NCI-H526 treated with DMSO at 0.1 percent for 48 hours (cell line): ENCODE measurements at places on chromosomes 5 and 9.
A peak's percentile ranks its signal among the peaks of the same experiment; 100 is the strongest.

DNA sequence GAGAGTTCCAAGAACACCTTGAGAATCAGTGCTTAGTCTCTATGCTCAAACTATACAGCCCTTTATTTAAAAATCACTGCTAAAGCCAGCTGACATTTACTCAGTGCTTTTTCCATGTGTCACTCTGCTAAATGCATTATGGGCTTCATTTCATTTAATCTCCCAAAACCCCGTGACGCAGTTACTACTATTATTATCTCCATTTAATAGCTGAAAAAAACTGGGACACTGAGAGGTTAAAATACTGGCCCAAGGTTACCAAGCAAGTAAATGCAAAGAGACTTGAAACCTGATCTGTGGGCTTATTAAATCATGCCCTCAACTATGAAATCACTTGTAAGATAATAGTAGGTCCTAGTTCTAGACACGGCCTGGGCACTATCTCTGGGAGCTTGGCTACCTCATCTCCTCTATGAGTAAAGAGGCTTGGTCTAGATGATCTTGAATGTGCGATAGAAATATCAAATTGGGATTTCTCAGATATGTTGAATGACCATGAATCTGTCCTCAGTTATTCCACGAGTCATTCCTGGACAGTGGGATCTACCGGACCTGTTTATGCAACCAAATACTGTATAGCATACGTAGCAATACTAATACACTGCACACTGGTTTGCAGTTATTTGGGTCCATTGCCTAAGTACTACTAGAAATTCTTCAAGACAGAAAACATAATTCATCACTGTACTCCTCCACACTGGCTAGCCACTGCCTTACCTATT lies 32.3 kb downstream of the MARCHF11 start:
- no peak for DNase-seq

DNA sequence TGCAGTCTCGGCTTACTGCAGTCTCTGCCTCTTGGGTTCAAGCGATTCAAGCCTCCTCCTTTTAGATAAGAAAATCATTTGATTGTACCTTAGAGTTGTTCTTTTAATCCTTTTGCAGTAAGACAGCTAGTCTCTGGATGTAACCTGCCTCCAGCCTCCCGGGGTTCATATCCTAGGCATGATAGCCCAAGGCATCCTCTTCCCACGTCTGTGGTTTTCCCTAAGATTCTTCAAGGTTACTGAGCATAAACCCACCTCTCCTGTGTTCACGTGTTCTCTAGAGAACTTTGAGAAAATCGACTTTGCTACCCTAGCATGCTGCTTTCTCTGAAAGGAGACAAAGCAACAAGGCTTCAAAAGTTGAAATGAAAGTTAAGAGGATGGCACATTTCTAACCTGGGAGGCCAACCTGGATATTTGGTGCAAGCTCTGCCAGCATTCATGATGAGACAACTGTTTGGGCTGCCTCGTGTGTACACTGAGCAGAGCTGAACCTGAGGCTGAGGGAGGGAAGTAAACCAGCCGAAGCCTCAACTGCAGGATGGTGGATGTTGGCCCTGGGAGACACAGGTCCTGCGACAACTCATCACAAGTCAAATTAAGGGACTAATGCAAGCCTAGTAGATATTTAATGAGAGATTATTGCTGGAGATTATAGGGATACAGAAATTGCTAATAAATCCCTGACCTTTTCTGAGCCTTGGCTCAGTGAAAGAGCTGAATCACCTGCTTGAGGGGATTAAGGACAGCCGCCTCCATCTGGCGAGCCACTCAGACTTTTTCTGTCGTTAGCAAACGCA lies 261.8 kb downstream of the ARHGAP26 start:
- DNase-seq: no peak

DNA sequence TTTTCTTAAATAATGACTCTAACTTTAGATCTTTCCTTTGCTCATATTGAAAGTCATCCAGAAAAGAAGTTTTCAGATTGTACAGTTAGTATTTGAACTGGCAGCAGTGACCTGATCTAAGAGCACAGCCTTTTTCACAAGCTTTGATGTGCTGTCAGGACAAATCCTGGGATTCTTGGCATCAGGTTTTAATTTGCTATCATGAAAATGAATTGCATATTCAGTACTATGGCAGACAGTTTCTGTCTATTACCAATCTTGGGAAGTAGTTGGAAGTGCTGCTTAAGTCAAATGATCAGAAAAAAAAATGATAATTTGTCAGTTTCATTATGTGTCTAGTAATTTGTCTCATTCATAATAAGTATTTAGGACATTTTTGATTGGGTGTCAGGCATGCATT lies 925.6 kb upstream of the ARRDC3 start:
- no peak for DNase-seq

GRCh38 chr5:36664766-36665165 lies 58.4 kb downstream of the SLC1A3 start:
- no peak for DNase-seq

GRCh38 chr9:19934301-19934871 lies 145.5 kb upstream of the SLC24A2 start:
- no peak for DNase-seq

DNA sequence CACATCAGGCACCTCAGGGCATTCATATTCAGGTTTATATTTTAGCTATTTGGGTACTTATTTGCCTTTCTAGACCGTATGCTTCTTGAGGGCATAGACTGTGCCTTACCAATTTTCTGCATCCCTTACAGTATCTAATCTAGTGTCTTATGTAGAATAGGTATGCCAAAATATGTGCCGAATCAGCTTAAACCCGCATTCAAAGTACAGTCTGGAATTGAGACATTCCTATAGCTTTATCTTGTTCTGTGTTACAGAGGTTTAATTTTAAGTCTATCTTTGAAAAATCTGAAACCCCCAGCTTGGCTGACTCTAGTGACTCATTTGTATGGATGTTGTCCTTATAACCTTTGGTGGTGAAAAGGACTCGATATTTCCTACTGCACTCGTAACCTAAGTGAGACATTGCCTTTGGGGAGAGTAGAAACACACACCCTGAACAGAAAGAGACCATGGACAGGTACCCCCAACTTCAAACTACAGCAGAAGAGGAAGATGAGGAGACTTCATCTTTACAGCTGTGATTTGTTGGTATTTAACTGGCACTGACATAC lies 27.0 kb upstream of the TMOD1 start:
- no peak for DNase-seq

DNA sequence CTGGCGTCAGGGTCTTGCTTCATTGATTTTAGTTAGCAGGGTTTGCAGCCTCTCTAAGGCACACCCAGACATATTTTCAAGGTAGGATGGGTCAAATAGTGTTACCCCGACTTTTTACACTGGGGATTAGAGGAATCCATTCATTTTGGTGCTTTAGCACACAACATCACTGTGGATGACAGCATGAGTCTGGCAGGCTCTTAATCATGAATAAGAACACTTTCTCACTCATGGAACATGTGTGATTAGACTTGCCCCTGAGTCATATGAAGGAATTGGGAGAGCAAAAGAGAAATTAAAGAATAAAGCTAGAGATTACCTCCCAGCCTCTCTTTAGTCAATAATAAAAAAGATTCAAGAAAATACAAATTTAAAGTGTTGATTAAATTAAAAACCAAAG lies 175.6 kb downstream of the SEMA5A start:
- no peak for DNase-seq

DNA sequence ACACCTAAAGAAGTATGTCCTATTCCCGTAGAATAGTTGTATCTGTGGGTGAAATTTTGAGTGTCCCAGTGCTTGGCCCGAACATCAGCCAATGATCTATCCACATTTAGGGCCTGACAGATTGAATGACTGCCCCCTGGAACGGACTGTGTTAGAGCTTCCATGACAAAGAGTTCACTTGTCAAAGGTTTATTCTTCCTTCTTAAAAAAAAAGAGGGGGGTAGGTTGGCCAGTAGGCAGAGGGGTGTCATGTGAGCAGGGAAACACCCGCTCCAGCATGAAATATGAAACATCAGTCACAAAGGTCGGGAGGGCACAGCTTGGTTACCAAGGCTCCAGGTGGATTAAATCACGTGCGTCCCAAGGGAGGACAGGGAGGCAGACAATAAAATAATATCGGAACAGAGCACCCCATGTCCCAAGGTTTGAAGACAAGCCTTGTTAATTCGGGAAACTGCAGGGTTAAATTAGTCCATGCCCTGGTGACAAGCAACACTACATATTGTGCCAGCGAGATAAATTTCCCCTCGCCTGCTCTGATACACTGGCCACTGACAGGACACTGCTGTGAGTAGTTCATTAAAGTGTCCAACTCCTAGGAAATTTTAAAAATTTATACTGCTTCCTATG lies 401.2 kb downstream of the IRX1 start:
- peak; percentile 6 for DNase-seq

DNA sequence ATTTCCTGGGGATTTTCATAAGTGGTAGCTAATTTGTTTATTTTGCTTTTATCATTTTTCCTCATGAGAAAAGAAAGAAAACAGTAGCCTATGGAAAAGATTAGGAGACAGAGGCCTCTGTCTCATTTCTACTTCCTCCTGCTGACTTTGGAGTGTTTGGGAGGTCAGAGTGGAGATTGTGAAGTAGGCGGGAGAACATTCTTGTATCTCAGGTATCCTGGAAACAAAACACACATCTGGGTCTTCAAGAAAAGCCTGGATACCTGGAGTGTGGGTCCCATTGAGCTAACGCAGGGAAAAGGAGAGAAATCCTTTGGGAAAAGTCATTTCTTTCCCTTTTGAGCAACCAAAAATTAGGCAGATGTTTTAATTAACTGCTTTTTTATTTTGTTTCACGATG lies 161.5 kb upstream of the DMAC1 start:
- DNase-seq: no peak

DNA sequence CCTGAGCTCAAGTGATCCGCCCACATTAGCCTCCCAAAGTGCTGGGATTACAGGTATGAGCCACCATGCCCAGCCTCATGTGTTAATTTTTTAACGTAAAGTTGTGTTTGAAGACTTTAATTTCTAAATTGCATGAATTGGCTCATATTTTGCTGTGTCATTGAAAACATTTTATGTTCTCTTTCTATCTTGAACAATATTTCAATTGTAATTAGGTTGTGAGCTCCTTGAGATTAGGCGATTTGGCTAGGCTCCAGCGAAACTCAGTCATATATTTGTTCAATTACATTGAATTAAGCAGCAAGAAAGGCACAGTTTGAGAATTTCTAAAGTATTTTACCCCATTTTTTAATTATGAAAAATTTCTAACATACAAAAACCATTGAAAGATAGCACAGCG lies 34.0 kb downstream of the GAPVD1 start:
- no peak for DNase-seq

DNA sequence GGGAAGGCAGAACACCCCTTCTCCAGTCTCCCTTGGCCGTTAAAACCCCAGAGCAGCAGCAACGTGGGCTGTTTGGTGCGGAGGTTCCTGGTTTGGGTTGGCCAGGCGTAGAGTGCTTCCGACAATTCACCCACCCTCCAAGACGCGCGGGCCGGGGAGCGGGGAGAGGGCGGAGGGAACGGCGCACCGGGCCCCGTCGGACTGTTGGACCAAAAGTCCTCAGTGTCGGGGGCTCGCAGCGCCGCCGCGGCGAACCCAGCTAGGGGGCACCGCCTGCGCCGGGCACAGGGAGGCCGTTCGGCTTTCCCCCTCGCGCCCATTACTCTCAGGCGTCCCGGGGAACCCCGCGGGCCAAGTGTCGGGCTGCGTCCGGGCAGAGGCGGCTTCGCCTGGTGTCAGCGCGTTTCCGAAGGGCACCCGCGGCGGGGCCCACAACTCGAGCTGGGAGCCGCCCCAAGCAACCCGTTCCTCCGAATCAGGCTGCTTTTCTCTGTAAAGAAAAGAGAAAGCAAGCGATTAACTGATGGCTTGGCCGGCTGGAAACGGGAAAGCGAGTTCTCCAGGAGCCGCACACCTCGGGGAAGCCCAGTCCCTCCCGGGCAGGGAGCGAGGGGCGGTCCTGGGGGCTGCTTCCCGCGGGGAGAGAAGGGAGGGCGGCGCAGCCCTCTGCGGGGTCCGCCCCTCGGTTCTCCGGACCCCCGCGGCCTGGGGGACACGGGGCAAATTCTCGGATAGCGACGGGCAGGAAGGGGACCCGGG lies 145.5 kb downstream of the ERCC6L2 start:
- DNase-seq: no peak

DNA sequence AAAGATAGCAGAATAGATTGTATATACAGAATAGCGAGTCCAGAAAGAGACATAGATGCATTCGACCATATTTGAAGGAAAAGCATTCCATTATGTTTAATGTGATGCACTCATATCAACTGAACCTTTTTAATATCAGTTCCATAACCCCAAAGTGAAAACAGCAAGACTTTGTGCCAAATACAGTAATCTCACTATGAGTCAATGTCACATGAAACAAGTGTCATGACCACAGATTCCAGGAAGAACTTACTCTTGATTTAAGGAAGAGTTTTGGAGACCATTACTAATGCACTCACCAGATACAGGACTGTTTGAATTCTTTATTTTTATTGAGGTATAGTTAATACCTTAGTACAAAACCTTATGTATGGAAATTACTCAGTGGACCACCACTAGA lies 220.5 kb downstream of the SH3GL2 start:
- DNase-seq: no peak

GRCh38 chr5:86665984-86666760 lies 48.4 kb downstream of the COX7C start:
- no peak for DNase-seq

DNA sequence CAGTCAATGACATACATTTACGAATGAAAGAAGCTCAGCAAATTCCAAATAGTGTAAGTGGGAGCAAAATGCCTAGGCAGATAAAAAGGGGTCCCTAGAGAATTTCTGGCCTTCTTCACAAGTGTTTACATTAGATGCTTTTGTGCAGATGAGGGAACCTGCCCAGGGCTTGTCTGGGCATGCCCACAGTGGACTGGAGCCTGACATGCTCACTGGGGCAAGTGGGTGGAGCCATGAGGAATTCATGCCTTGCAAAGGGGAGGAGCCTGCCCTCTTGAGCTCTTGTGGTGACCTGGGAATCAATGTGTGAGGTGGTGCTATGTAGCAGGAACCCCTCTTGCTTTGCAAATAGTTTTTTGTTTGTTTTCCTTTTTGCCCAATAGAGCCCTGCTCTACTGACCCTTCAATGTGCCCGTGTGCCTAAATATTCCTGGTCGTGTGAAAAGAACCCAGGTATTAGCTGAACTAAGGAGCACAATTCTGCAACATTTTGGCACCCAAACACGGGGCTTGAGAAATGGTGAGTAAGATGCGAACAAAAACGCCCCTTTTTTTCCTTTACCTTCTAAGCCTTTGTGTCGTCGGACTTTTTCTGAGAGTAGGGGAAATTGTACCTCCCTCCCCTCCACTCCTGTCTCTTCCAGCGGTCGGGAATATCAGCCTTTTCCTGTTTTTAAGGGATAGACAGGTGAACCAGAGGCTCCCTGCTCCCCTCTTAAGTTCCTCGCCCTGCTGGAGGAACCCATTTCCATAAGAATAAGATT lies 433.8 kb upstream of the CDH9 start:
- DNase-seq: no peak
